ENCODE measurements at places on chromosomes 6 and 20.

DNA sequence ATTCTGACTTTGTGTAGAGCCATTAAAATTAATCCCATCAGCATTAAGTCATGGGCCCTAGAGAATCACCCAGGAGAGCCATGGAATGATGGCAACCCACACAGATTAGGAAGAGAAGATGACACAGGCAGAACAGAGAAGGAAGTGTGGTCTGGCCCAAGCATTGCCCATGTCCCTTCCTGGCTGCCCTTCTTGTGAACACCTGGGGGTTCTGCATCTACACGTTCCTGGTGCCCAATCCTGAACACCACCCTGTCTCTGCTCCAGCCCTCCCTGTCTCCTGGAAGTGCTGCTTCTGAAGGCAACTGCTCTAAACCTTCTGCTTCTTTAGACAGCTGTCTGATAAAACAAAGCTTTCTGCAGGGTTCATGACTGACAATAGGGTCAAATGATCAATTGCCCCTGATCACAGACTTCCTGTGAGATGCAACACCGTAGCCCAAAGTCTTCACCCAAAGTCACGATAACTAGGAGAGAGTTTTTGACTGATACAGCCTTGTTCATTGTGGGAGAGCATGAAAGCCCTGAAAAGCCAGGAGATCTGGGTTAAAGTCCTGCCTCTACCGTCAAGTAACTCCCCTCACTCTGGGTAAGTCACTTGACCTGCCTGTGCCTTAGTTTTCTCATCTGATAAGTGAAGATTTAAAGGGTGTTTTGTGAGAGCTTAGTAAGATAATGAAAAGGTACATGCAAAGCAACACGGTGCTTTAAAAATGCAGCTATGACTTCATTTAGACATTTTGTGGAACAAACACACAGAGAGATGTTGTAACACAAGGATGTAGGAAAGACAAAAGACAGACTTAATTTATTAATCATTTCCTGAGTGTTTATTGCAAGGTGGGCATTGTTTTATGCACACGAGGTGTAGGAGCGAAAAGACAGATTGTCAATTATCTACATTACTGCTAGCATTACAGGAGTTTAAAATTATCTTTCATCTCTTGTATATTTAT is 291.2 kb upstream of the STXBP5 start:
- DNase-seq, result no peak

DNA sequence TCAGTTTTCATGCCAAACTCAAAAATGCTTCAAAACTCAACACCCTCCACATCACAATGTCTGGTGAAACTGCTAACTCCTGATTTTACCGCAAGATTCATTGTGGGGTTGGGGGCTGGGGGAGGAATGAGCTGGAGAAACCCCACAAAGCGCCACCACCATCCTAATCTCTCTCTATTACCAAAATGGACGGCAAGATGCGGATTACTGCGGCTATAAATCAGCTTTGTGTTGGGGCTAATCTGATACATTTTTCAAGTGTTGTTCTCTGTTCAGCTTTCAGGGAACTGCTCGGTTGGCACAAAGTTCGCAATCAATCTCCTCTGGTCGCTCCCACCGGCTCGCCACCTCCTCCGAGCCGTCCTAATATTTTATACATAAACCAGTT is 83.7 kb downstream of the TMEM242 start:
- DNase-seq, result no peak

- DNase-seq, result no peak
Measured at GRCh38 chr6:49576618-49577017, 26.1 kb downstream of the C6orf141 start.

DNA sequence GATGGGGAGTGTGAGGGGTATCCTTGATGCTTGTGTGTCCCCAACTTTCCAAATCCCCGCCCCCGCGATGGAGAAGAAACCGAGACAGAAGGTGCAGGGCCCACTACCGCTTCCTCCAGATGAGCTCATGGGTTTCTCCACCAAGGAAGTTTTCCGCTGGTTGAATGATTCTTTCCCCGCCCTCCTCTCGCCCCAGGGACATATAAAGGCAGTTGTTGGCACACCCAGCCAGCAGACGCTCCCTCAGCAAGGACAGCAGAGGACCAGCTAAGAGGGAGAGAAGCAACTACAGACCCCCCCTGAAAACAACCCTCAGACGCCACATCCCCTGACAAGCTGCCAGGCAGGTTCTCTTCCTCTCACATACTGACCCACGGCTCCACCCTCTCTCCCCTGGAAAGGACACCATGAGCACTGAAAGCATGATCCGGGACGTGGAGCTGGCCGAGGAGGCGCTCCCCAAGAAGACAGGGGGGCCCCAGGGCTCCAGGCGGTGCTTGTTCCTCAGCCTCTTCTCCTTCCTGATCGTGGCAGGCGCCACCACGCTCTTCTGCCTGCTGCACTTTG is at the start of gene TNF:
TNF (plus strand) TSS at position 231 of the 567 bp plus-strand sequence; CDS start at position 408, 177 bp downstream.
- peak; percentile 95 for DNase-seq

DNA sequence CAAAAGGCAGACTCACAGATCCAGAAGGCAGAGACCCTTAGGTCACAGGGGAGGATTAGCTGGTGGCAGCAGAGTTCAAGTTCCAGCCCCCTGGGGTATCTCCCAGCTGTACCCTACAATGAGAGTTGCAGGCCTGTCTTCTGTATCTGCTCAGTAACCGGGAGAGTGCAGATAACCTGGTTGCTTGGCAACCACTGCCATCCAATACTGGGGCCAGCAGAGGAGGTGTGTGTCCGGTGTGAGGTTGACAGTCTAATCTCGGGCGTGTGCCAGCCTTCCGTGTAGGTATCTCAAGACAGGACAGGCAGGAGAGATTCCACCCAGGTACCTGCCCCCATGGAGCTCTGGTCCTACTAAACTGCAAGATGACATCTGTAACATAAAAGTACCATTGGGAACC is 56.6 kb upstream of the TBC1D7 start:
- no peak for DNase-seq
